SW 1271 (cell line): ENCODE measurements at places on chromosomes 16 and 17.

DNA sequence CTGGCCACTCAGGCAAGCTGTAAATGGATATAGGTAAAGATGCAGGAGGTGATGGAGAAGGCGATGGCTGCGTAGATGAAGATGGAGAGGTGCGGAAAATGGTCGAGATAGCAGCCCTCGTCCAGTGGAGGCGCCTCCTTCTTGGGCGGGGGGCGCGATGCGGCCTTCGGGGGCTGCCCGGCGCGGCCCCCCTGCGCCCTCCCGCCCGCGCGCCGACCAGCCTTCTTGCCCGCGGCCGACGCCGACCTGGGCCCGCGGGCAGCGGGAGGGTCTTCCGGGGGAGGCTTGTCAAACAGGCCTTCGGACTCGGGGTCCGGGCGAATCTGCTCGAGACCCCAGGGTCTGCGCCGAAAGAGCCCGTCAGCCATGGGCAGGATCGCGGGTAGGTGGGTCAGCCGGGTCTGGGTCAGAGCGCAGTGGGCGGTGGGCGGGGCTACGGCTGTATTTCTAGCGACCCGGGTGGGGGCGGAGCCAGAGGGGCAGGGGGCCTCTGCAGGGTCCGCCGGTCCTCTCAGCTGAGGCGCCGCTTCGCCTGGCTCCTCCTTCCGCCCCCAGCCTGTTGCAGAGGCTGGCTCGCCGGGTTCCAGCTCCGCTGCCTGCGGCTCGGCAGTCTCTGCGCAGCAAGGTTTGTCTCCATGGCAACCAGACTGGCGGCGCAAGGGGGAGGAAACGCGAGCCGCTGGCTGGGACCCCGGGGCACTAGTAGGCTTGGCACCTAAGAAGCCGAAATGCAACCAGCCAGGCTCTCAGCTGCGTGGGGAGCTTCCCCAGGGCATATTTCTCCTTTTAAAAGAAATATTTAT, 14.4 kb downstream of the MIS12 start:
- no peak for DNase-seq

- DNase-seq: no peak
These were observed 266.4 kb downstream of the MAF start for GRCh38 chr16:79334127-79334526.

DNA sequence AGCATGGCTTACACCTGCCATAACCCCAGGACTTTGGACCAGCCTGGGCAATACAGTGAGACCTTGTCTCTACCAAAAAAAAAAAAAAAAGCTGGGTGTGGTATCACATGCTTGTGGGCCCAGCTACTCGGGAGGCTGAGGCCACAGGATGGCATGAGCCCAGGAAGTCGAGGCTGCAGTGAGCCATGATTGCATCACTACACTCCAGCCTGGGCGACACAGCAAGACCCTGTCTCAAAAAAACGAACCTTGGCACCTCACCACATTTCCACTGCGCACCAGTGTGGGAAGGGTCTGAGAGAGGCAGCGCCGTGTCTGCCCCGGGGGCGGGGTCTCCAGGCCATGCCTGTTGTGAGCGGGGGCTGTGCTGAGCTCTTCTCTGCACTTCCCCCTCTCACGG, 6.3 kb downstream of the ACSF3 start:
- DNase-seq: no peak

GRCh38 chr16:11361701-11362451, 16.6 kb downstream of the RMI2 start:
- no peak for DNase-seq

- DNase-seq: no peak
These were observed 13.2 kb upstream of the TMEM100 start for GRCh38 chr17:55735731-55736405.

GRCh38 chr16:49632795-49633184, 223.1 kb downstream of the ZNF423 start:
- no peak for DNase-seq

GRCh38 chr17:79844869-79845600, 5.8 kb upstream of the CBX4 start:
- DNase-seq: no peak

DNA sequence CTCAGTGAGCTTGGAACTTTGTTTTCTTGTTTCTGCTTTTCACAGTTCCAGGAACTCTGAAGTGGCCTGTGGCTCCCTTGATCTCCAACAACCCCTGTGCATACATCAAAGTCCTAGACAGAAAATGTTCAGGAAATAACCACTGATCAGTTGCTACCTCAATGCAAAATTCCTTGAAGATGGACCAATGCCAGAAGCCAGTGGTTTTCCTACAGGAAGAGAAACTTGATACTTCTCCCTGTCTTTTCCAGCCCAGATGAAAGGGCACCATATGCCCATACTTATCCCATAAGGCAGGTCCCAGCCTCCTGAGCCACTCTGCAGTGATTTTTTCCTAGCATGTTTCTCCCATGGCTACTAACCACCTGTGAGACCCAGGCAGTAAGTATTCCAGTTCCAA, 12.3 kb upstream of the CDRT4 start:
- peak; percentile 57 for DNase-seq

DNA sequence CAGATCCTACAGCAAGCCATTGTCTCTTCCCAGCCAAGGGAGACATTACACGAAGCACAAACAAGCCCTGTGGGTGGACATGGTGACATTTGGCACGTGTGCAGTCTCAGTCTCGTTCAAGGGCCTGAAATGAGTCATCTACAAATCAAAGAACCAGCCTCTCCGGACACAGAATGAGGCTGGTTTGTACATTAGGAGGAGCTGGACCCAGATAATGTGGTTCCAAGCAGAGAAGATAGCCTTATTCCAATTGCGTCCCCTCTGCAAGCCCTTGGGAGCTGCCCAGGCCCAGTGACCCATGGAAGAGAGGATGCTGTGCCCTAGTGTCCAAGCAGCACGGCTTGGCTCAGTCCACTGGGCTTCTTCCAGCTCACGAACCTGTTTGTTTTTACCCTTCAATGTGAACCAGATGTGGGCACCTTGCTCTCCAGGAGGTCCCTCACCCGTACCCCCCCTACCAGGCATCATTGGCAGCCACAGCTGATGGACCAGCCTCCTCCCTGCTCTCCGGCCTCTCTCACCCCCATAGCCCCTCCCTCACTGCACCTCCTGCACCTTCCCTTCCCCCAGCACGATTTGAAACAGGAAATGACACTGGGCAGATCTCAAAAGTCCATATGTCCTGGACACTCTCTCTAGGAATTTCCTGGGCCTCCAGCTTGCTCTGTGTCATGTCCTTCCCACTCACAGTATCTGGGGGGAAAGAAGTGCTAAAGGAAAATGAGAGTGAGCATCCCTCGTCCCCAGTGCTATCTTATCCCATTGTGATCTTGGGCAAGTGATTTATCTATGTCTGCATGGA, 26.2 kb downstream of the KPNA2 start:
- DNase-seq: no peak

DNA sequence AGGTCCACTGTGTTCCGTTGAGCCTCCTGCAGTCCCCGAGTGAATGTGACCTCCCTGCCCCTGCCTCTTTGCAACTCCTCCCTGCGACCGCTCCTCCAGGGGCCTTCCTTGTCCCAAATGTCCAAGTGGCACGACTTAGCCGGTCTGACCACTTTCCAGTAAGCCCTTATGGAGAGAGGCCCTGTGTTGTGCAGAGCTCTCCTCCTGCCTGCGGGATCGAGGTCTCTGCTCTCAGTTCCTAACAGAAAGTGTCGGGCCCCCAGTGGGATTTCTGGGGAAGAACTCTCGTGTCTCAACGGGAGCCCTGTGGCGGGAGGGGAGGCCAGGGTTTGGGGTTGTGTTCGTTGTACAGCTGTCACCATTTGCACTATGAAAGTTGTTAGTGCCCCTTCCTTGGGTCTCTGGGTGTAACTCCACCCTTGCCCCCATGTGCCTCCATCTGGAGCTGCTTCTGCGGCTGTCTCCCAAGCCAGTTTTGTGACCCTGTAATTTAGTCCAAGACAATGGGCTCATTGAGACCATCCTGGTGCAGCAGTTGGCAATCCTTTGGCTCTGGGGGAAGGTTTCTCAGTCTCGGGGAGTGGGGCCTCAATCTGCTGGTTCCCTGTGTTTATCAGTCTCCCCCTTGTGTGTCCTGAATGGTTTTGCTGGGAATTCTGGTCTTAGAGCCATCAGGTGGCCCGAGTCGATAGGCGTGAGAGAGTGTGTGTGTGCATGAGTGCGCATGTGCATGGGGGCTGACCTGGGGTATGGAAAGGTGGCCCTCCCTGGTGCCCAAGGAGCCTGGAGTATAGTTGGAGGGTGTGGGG, 234.5 kb downstream of the SEC14L1 start:
- DNase-seq: no peak

DNA sequence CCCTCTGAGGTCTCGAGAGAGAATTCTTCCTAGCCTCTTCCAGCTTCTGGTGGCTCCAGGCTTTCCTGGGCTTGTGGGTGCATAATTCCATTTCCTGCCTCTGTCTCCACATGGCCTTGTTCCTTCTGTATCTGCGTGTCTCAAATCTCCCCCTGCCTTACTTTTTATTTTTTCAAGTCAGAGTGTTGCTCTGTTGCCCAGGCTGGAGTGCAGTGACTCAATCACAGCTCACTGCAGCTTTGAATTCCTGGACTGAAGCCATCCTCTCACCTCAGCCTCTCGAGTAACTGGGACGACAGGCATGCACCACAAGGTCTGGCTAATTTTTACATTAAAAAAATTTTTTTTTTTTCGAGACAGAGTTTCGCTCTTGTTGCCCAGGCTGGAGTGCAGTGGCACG, 120.6 kb downstream of the SHISA9 start:
- peak; percentile 6 for DNase-seq
